RWPE1 (cell line): ENCODE measurements at places on chromosomes 11 and 22.

- DNase-seq, result no peak
Measured at GRCh38 chr11:104404231-104405175, 240.6 kb upstream of the PDGFD start.

DNA sequence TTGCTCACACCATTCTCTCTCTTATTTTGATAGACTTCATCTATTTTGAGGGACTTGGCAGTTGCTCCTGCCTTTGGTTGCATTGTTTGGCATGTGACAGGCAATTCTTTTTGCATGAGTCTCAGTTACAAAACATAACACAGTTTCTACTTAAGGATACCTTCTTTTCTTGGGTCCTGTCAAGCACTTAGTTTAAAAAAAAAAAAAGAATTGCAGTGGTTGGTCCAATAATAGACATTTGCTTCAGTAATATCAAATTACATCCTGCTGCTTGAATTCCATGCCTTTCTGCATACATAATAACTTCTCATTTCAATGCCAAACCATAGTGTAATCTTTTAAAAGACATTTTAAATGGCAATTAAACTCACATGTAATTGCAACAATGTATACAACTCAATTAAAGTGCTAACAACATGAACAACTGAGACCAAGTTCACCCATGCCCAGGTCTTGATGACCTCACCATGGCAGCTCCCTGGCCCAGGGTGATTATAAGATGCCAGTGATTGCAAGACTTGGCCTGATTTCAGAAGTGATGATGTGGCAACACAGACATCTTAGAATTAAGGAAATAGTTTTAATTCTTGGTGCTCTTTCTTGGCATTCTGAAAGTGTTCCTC lies 32.2 kb upstream of the PLET1 start:
- DNase-seq, result peak; percentile 86

DNA sequence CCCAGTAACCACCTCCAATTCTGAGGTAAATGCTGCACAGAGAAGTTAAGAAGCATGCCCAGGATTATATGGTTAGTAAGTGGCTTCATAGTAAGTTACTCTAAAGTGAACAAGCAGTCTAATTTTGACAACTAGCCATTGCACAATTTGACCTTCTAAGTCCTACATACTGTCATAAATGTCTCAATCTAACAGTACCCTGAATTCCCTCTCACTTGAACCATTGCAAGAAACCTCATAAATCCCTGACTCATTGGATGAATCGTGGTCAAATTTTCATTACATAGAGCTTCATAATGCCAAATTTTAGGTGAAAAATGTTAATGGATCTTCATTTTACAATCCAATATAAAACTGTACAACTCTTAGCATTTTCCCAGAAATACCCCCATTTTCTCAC lies 217.3 kb upstream of the GRIA4 start:
- no peak for DNase-seq

DNA sequence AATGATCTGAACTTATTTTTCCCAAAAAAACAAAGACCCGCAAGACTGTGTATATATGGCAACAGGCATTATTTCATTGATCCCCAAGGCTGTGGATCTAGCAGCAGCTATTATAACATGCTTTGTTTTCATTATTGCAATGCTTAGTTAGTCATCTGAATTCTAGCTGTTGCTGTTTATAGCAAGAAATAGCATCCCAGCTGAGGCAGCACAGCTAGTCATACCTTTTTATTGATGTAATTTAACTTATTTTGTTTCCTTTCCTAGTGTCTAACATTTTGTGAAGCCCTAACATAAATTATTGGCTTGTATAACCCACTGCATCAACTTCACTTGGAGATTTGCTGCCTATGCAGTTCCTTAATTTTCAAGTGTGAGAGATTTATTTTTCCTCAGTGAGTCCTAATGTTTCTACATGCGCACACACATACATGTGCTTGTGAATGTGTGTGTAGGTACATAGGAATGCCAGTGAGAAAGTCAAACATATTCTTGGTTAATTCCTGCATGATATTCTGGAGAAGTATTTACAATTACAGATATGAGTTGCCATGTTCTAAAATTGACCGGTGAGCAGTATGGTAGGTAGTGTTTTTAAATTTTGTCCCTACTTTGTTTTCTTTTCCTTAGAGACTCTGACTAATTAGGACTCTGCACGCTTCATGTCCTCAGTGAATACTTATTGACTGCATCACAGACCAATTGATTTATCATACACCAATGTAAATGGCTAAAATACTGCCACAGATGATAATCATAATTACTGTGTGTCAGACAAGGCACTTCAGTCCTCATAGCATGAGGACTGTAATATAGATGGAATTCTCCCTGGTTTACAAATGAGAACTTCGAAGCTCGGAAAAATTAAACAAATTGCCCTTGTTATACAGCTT lies 119.3 kb downstream of the WNT11 start:
- no peak for DNase-seq

- no peak for DNase-seq
Measured at GRCh38 chr22:27433585-27434190, 367.9 kb downstream of the MN1 start.

DNA sequence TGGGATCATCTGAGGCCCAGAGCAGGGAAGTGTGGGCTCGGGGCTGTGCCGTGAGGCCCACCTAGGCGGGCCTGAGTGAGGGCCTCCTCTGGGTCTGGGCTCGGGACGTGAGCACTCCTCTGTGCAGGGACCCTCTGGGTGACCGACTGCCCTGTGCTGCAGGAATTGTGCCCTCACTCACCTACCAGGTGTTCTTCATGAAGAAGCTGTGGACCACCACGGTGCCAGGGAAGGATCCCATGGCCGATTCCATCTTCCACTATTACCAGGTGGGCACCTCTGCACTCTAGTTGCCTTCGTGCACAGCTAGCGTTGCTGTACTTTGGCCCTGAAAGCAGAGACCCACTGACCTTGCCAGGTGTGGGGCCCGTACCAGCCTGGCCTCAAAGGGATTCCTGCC lies 80.5 kb downstream of the MYO7A start:
- no peak for DNase-seq
